ENCODE measurements at places on chromosomes 3 and 15. TPM values are rescaled to one million over a fixed set of nuclear protein-coding genes. Genes with fewer than 3 reads are reported as not detected.

GOLGA6B gene
- total RNA-seq, result not detected

PCLAF gene
- 8.7 TPM for total RNA-seq

RTP1 gene
- not detected for total RNA-seq

GAP43 gene
- not detected for total RNA-seq

DNA sequence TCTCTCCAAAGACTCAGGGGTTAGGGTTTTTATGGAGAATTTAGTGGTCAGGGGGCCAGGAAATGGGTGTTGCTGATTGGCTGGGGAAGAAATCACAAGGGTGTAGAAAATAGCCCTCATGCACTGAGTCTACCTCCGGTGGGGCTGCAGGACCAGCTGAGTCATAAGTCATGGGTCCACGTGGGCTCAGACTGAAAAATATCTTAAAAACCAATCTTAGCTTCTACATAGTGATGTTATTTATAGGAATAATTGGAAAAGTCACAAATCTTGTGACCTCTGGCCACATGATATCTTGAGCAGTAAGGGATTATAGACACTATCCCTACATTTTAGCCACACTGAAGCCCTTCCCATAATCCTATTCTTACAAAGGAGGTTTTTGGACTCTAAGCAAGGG lies 224.0 kb downstream of the DPH6 start:
- H3K27ac ChIP-seq, result no peak overlapping the region
- H3K4me1 ChIP-seq, result no peaks in the 10 kb centered on the region
- no peak overlapping the region for H3K4me3 ChIP-seq

- H3K4me1 ChIP-seq, result no peaks in the 10 kb centered on the region
- H3K4me3 ChIP-seq, result no peak overlapping the region
- no peak for DNase-seq
Measured at GRCh38 chr3:14031271-14031670, 93.4 kb downstream of the CHCHD4 start.

DNA sequence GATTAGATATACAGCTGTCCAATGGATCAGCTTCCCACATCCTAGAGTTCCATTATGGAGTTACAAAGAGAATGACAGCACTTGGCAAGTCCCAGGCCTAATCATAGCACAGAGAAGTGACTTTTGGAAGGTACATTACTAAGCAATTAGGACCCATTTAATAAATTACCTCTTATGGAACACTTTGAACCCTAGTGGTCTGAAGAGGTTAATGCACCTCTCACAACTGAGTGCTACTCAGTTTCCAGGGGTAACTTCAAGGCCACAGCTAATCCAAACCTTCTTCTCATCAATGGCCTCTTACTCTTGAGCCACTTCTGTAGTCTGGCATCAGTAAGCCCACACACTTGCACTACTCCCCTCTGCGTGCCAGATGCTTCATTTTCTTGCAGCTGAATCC lies 34.9 kb upstream of the MEIS2 start:
- no peak overlapping the region for H3K27ac ChIP-seq
- no peaks in the 10 kb centered on the region for H3K4me1 ChIP-seq
- DNase-seq, result no peak
- H3K4me3 ChIP-seq, result no peak overlapping the region
- H3K36me3 ChIP-seq, result no peaks in the 10 kb centered on the region
- H3K27me3 ChIP-seq, result no peaks in the 10 kb centered on the region

DNA sequence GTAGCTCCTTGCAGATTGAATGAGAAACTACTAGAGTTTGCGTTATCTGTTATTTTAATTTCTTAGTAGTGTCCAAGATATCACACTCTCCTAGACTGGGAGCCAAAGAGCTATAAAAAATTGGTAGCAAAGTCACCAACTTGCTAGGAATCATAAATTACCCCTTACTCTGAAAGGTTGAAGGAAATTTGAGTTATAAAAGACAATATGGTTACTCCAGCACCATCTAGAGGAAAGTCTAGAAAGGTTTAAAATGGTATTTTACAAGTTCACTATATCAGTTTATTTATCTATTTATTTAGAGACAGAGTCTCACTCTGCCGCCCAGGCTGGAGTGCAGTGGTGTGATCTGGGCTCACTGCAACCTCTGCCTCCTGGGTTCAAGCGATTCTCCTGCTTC lies 121.6 kb downstream of the RBPMS2 start:
- H3K4me3 ChIP-seq, result no peak overlapping the region
- H3K36me3 ChIP-seq, result no peaks in the 10 kb centered on the region
- no peak overlapping the region for H3K27ac ChIP-seq
- no peaks in the 10 kb centered on the region for H3K27me3 ChIP-seq

GRCh38 chr3:159828542-159828943 lies 160.1 kb upstream of the IL12A start:
- no peaks in the 10 kb centered on the region for H3K27me3 ChIP-seq
- no peak for DNase-seq
- no peaks in the 10 kb centered on the region for H3K4me1 ChIP-seq
- no peak overlapping the region for H3K27ac ChIP-seq

DNA sequence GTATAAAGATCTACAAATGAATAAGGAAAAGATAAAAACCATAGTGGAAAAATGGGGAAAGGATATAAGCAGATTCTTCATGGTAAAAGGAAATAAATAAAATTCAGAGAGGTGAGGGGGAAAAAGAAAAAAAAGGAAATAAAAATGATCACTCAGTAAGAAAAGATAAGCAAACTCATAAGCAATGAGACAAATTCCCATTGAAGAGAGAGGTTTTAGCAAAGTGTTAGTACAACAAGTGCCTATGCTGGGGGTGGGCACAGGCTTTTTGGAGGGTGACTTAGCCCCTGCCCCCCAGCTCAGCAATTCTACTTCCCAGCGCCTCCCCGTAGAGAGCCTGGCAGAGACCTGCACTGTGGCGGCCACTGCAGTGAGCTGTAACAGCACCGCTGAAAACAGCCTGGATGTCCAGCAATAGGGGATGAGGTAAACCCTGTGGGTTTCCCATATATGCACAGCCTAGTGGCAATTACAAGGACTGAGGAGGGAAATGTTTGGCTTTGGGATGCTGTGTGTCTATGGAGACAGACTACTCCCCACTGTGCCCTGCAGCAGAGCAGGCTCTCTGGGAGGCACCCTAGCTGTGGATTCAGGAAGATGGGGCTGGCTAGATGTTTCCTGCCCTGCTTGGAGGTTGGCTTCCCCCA lies 23.7 kb upstream of the SFMBT1 start:
- H3K36me3 ChIP-seq, result no peaks in the 10 kb centered on the region
- no peaks in the 10 kb centered on the region for H3K27me3 ChIP-seq
- peaks cover 11% of the 10 kb centered on the region for H3K4me1 ChIP-seq
- H3K4me3 ChIP-seq, result no peak overlapping the region
- no peak overlapping the region for H3K27ac ChIP-seq

GRCh38 chr3:196651819-196652218 lies 12.3 kb downstream of the NRROS start:
- no peaks in the 10 kb centered on the region for H3K36me3 ChIP-seq
- H3K4me1 ChIP-seq, result peaks cover 9% of the 10 kb centered on the region
- DNase-seq, result no peak
- H3K27ac ChIP-seq, result no peak overlapping the region
